ENCODE measurements at places on chromosomes 4 and X. TPM values are rescaled to one million over a fixed set of nuclear protein-coding genes. Genes with fewer than 3 reads are reported as not detected.

The EPGN gene
- 13.5 TPM for total RNA-seq

The CYBB gene
- under 0.01 TPM for total RNA-seq

The CNKSR2 gene
- total RNA-seq: 0.43 TPM

The ENPEP gene
- total RNA-seq: 0.21 TPM

The FGD1 gene
- 2.7 TPM for total RNA-seq

Data from tracheal epithelial cell (primary cell).